ENCODE measurements at places on chromosomes 5 and 9.

DNA sequence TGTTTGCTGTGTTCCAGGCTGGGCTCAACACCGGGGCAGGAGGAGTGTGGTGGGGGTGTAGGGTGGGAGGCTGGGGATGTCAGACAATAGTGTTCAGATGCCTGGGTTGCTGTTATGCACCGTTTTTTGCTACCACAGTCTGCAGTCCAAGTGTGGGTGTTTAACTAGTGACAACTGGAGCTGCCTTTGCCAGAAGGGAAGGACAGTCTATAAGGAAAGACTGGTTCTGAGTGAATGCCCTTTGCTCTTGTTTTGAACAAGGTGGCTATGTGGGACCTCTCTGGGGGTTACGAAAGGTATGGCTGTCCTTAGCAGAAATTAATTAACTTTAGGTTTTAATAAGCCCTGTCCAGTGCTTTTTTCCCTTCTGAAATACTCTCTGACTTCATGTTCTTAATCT is 118.5 kb upstream of the GNA14 start:
- H3K4me3 ChIP-seq = no peak overlapping the region
- peaks cover 9% of the 10 kb centered on the region for H3K4me1 ChIP-seq
- H3K27me3 ChIP-seq = no peaks in the 10 kb centered on the region
- no peak overlapping the region for H3K27ac ChIP-seq
- no peak for DNase-seq

DNA sequence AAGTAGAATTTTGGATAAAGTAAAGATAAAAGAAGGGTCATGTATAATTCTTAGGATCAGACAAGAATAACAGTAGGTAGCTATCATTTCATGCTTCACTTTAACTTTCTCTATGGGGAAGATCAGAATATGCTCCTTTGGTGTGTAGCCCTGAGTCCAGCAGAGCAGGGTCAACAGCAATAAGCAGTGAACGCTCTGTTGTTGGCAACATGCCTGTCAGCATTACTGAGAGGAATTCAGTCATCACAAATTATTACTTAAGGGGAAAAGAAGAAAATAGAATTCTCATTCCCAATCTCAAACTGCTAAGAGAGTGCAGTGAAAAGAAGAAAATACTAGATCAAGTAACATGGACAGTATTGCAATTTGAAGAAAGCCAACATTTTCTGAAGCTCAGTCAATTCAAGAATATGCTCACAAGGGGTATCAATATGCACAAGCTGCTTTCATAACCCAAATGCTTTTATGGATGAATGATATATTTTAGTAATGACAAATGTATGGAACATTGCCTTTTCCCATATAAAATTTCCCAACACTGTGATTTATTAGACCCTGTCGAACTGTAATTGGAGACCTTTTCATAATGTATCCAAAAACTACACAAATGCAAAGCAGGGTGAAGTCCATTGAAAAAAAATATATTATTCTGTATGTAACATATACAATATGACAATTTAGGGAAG is 1359.4 kb downstream of the EFNA5 start:
- H3K36me3 ChIP-seq = no peaks in the 10 kb centered on the region
- no peaks in the 10 kb centered on the region for H3K4me1 ChIP-seq
- no peak overlapping the region for H3K4me3 ChIP-seq
- H3K27me3 ChIP-seq = no peaks in the 10 kb centered on the region

DNA sequence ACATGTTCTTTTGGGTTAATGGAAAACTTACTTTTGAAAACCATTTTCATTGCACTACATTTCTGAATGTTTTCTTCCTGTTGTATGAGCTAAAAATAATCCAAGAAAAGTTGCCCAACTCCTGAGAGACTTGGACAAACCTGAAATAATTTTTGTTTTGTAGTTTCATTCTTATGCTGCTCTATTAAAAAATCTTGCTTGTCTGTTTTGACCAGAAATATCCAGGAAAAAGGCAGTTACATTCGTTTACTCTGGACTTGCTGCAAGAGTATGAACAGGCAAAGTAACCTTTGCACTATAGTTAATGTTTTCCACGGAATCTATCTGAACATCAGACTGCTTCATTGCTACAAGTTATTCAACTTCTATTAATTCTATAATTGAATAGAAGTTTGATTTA is 200.1 kb upstream of the DAB2 start:
- no peak for DNase-seq
- H3K4me3 ChIP-seq = no peak overlapping the region

DNA sequence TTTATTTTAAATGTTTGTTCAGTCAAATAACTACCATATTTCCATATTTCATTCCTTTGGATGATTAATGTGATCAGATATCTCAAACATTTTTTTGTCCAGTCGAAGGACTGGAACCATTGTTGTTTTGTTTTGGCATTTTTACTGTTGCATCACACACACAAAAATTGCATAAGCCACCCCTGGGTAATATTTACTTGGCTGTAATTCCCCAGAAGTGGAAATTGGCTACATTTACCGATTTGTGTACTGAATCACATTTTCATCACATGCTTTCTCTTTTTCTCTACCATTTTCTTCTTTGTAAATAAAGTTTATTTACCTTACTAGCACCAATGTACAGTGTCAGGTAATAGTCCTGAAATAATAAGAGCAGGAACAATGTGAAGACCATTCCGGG is 1729.7 kb upstream of the WWC1 start:
- H3K36me3 ChIP-seq = no peaks in the 10 kb centered on the region
- no peak overlapping the region for H3K4me3 ChIP-seq
- H3K27ac ChIP-seq = no peak overlapping the region
- DNase-seq = no peak
- H3K4me1 ChIP-seq = no peaks in the 10 kb centered on the region

DNA sequence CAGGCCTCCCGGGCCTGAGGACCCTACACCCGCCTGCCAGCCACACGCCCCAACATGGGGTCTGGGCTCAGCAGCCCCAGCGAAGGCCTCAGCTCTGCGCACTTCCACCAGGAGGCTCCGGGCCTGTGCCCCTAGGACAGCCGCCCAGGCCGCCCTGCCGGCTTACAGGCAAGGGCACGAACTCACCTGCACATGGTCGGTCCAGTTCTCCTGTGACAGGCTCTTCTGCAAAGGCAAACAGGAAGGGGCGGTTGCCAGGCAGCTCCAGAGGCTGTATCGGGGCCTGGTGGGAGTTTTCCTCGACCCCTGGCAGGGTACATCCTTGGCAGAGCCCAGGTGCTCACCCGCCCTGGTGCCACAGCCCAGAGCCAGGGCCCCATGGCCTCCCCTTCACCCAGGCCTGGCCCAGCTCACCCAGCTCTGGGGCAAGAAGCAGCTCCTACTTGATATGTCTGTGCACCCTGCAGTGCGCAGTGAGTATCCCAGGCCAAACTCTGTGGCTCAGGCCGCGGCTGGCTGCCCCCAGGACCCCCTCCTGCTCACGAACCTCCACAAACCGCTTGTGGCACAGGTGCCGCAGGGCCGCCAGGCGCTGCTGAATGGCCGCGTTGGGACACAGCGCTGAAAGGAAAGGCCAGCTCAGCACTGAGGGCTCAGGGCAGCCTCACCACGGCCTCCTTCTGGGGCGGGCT is 52.2 kb upstream of the NRARP start:
- no peaks in the 10 kb centered on the region for H3K4me1 ChIP-seq
- no peaks in the 10 kb centered on the region for H3K36me3 ChIP-seq
- H3K27me3 ChIP-seq = no peaks in the 10 kb centered on the region
- H3K27ac ChIP-seq = no peak overlapping the region
- H3K4me3 ChIP-seq = no peak overlapping the region
